Tibial artery (tissue), 4 donors: ENCODE measurements at places on chromosomes 12 and 14.
A peak's percentile ranks its signal among the peaks of the same experiment; 100 is the strongest.

DNA sequence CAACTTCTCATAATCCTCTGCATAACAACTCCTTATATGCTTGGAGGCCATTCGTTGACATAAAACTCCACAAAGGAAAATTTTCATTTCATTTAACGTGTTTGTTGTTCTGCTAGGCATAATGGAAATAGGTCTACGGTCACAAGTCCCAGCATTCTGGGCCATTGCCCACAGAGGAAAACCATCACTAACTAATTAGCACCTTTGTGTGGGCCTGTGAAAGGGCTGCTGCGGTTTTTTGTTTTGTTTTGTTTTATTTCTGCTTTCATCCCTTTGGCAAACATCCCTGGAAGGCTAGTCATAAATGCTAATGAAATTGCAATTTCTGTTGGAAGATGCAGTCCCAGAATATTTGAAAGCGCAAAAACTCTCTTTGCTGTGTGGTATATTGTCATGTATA is 180.3 kb downstream of the RMST start:
- no peak for DNase-seq

DNA sequence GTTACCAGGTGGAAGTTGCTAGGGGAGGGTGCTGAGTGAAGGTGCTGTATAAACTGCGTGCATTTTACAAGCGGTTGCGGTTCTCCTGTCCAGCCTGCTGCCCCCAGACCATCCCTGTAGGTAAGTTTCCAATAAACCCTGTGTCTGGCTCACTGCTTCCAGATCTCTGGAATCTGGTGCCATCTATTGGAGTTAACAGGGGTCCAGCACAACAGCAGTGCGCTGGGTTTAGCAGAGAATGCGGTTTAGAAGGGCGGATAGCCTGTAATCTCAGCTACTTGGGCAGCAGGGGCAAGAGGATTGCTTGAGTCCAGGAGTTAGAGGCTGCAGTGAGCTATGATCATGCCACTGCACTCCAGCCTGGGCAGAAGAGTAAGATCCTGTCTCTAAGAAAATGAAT is 4.9 kb downstream of the AACS start:
- no peak for DNase-seq

GRCh38 chr12:52601671-52602070 is 408 bp upstream of the KRT72 start:
- no peak for DNase-seq

- no peak for DNase-seq
Measured at GRCh38 chr12:14460212-14460841, 94.8 kb downstream of the ATF7IP start.

- DNase-seq, result peak; percentile 72
Measured at GRCh38 chr12:25959071-25959961, 834 bp downstream of the RASSF8 start.

DNA sequence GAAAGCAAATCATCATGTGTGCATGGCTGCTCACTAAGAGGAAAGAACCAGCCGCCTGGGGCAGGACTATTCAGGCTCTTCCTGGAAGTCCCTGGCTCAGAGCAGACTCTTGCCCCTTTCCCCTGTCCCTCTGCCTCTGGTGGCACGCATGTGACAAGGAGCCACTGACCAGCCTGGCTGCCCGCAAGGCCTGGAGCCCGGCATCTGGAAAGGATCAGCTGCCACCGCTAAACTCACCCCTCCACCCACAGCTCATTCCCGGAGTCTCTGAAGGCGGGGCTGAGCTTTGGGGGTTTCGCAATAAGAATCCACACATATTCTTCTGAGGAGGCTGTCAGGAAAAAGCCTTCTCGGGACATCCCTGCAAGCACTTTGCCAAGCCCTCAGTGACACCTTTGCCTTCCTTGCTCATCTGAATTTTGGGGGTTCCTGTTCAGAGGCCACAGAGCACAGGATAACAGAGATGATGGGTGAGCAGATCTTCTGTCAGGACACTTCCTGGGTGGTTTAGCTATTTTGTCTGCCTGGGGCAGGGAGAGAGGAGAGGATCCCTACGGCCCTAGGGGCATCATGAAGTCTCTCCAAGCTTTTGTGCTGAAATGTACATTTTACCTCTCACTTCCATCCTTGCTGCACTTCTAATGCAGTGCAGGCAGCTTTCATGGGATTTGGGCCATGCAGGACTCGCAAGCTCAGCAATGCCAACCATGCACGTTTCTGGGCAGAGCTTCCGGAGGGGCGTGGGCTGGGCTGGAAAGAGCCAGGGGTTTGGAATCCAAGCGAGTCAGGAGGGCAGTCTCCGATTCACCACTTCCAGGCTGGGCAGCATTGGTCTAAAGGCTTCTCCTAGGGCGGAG is 124.8 kb upstream of the MAP1LC3B2 start:
- peak; percentile 97 for DNase-seq

DNA sequence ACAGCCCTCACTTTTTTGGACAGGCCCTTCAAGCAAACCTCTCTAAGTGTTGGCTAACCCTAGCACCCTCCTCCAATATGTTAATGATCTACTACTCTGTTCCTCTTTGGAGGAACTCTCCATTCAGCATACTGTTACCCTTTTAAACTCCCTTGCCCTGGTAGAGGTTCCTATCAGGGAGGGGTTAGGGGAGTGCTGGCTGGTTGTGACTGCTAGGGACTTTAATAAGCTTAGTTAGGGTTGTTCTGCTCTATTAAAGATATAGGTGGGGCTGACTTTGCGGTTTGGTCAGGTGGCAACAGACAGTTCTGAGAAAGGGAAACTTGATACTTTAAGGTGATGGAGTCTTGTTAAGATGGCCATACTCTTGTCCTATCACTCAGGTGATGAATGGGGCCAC is 301.5 kb upstream of the FBXO33 start:
- no peak for DNase-seq

GRCh38 chr12:133264173-133264572 is 28.5 kb upstream of the ANHX start:
- DNase-seq, result no peak

GRCh38 chr14:77791225-77791600 is 8.7 kb upstream of the ADCK1 start:
- no peak for DNase-seq

DNA sequence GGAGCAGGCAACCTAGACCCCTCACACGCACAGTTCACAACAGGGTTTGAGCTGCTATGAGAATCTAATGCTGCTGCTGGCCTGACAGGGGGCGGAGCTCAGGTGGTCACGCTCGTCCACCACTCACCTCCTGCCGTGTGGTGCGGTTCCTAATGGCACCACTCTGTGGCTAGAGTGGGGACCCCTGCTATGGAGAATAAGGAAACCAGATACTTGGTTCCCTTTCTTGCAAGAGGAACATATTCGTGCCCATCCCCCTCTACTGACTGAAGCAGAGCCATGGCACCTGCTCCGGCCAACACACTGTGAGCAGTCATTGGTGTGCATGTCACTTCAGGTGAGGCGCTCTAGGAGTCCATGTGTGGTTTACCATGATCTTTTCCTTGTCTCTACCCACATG is 30.4 kb upstream of the RIMBP2 start:
- DNase-seq, result no peak

- no peak for DNase-seq
Measured at GRCh38 chr12:113133666-113134065, 1.9 kb downstream of the RASAL1 start.

- DNase-seq, result no peak
Measured at GRCh38 chr14:52834440-52834842, 43.0 kb upstream of the GNPNAT1 start.

GRCh38 chr12:31900271-31900670 is 58.9 kb upstream of the RESF1 start:
- no peak for DNase-seq

- DNase-seq, result no peak
Measured at GRCh38 chr12:98085046-98085755, 430.2 kb upstream of the TMPO start.

- no peak for DNase-seq
Measured at GRCh38 chr14:39350866-39351265, 81.4 kb downstream of the FBXO33 start.

GRCh38 chr14:89667983-89668382 is 250.9 kb upstream of the FOXN3 start:
- no peak for DNase-seq

DNA sequence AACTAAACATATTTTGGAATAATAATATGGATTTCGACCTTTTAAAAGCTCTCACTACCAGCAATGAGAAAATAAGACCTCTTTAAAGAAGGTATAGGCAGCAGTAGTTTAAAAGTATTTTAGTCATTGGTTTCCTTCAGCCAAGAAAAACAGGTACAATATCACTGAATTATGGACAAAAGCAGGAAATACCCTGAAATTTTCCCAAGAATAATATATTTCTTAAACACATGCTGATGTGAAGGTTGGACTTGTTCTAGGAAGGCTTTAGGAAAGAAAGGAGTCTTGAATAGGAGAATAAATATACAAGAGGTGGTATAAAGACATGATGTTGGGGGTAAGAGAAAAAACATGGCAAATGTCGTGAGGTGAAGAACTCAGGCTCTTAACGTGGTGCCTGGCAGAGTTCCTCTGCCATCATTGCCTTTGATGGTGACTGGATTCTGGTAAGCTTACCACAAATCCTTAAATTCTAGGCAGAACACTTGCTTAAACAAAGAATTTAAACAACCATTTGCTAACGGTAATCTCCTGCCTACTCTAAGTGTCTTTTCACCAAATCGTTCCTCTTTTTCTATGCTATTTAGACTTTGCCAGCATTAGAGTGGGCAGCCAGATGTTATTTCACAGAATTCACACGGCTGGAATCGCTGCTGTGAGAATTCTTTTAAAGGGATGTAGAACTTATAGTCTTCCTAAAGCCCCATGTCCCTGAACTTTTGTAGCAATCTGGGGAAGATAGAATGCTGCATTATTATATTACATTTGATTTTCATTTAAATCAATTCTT is 11.9 kb upstream of the NUDT4 start:
- no peak for DNase-seq

GRCh38 chr12:58415716-58416115 is 474.3 kb downstream of the ATP23 start:
- no peak for DNase-seq

DNA sequence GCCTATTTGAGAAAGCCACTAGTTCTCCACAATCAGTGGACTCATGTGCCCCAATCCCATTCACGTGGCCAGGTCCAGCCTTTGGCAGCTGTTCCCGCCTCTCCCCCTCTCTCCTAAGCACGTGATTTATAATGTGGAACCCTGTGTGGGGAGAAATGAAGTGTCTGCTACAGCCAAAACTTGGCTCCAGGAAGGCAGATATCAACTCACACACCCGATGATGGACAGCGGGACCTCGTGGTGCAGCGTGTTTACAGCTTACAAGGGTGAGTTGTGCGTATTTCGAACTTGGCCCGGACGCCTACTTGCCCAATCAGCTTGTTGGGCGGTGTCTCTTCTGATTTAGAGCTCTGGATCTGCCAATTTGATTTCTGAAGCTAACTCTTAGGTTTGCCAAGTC is 38.1 kb upstream of the FAM181A start:
- DNase-seq, result peak; percentile 55

GRCh38 chr14:75236467-75236866 is 42.2 kb upstream of the FOS start:
- no peak for DNase-seq

DNA sequence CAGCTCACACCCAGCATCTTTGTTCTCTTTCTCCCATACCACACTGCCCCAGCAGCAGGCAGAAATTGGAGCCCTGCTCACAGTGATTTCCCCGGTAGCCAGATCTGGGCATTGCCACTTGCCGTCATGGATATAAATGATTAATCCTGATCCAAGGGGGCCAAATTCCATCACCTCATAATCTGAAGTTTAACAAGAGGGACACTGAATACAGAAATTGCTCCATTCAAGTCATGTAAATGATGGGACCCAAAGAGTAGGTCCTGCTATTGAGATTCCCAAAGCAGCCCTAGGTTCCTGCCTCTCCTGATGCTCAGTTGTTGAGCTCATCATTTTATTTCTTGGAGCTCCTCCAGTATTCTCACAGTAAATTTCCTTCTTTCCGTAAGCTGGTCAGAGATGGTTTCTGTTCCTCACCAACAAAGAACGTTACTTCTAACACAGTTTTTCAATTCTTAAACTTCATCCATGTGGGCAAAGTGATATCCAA is 11.7 kb downstream of the ITPR2 start:
- DNase-seq, result no peak

GRCh38 chr12:41681898-41682297 is 462.8 kb downstream of the GXYLT1 start:
- DNase-seq, result no peak

DNA sequence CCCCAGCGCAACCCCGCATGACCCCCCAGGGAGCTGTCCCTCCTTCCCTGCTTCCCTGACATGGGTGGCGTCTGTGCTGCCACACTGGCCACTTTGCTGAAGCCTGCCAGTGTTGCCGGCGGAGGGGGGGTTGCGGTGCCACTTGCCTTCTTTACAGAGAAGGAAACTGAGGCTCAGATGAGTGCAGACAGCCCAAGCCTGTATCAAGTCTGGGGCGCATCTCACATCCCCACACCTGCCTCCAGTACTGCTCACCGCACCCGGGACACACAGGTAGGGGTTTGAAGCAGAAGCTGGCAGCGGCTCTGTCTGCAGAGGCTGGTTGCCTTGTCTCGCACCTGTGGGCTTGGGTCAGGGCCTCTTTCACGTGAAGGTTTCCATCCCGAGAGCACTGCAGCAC is 104.7 kb upstream of the RTL1 start:
- no peak for DNase-seq

DNA sequence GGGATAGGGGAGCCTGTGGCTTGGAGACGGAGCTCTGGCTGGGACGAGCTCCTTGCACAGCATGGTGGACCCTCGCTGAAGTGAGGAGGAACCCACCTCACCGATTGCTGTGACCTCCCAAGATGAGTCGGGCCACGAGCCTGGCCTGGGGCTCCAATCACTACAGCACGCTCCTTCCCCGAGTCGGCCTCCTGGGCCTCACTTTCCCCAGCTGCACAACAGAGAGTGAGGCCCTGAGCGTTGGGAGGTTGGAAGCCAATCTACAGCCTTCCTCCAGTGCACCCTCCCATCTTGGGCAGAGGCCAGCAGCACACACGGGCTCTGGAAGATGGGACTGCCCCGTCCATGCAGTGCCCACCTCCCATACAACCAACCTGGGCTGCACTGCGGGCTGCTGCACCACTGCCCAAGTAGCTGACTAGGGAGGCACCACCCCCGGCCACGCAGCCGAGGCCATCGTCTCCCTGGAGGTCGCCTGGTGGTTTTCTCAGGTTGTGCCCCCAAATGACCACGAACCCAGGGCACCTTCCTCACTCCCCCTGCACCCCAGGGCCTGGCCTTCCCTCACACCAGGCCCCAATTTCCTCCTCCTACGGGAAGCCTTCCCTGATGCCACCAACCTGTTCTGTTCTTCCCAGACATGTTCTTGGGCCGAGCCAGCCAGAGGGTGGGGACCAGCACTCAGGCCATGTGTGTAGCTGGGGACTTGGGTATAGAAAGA is 152.3 kb upstream of the C14orf180 start:
- no peak for DNase-seq

GRCh38 chr12:6688543-6688998 is 604 bp downstream of the ZNF384 start:
- peak; percentile 30 for DNase-seq

DNA sequence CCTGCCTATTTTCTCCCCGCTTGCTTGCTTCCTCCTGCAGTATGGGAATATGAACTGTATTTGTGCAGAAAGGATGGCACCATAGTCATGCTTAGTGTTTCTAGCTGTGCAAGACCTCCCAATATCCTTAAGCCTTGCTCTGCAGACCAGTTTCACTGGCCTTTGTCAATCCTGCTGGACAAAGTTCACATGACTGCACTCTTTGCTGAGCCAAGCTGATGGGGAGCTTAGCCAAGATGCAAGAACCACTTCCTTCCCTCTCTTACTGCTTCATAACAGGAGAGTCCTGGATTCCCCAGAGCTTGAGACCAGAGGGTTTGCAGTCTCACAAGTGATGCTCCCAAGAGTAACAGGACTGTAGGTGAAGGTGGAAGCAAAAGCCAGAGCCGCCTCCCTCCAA is 3.8 kb downstream of the ASIC1 start:
- no peak for DNase-seq
